Activated gamma-delta T cell treated with anti-CD3 and anti-CD28 coated beads, Interleukin-2, amount 50 U/mL, for 16 hours (primary cell): ENCODE measurements at places on chromosomes 11 and 22.

GRCh38 chr11:130389335-130389935, 39.0 kb downstream of the ADAMTS8 start:
- DNase-seq, result peak; percentile 47

DNA sequence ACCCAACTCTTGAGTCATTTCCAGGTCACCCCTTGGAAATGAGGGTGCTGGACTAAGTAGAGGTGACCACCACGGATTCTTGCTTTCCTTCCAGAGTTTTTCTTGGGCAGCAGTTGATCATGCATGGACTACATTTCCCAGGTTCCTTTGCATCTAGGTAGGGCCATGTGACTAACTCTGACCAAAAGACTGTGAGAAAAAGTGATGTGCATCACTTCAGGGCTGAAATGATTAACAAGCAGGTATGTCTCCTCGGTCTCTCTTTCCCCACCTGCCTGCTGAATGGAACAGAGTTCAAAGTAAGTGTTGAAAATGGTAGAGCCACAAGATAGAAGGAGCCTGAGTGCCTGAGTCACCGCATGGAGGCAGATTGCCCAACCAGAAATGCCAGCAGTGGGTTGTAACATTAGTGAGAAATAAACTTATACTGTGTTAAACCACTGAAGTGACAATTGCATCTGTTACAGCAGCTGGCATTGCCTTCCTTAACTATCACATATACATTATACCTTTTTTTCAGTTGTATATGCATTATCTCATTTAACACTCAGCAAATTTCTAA, 113.5 kb downstream of the MN1 start:
- DNase-seq, result no peak

DNA sequence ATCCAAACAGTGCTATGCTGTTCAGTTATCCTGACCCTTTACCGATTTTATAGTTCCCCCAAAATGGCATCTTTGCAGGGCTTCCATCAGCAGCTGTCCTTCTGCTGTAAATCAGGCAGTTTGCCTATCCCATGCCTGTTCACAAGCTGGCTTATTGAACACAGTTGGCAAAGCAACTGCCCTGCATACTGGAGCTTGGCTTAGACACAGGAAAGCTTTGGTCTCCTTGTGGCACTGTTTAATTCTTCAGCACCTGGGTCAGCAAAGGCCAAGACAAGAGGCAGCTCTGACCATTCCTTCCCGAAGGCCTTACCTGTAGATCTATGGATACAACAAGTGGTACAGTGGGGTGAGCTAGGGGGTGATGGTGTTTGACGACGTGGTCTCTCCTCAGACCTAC, 32.2 kb downstream of the TSPAN18 start:
- no peak for DNase-seq

DNA sequence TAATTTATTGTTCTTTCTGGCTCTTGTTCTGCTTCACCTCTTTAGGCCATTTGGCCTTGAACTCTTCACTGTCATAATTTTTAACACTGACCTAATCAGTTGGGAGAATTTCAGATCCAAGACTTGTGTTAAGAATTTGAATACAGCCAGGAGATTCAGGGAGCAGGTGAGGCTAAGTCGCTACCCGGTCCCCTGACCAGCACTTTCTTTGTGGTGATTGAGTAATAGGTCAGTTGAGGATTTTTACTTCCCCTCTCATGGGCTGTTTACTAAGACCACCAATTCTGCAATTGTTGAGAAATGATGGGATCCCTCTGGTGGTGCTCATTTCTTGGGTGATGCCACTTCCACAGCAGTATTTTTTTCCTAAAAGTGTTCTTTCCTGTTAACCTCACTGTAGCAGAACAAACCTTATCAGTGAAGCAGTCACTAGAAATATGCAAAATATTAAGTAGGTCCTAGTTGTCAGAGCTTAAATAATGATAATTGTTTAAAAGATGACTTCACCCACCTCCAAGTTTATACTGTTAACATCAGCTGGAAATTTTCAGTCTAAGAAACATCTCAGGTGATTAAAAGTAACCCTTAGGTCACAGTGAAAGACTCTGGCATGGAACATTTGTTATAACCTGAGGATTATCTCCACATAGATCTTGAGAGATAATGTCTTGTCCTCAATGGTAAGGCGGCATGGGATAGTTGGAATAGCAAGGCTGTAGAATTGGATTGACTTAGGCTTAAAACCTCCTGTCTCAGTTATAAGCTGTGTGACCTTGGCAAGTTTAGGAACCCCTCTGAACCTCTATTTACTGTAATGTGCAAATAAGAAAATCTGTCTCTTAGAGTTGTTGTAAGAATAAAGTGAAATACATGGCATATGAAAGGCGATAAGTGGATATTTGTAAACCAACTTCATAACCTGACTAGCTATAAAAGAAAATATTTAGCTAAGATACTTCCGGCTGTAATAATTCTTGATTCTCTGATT, 41.3 kb downstream of the POLD3 start:
- DNase-seq, result no peak

GRCh38 chr22:37797874-37798500, 9.7 kb upstream of the GCAT start:
- DNase-seq, result no peak

- DNase-seq, result no peak
These were observed 741.4 kb downstream of the NTM start for GRCh38 chr11:132111838-132112237.

DNA sequence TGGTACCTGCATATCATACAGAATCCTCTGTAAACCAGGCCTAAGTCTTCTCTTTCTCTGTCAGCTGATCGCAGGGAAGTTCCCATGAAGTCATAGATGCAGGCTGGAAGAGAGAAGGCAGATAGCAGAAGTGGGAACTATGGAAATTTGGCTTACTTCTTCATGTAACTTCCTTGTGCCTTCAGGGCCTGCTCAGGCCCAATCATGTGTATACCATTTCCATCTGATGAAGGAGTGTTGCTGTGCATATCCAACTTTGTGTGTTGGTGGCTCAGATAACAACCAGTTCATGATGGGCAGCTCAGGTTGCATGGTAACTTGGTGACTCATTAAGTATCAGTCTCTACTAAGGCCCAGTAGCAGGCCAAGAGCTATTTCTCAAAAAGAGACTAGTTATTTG, 53.1 kb upstream of the CEP295 start:
- DNase-seq, result no peak

DNA sequence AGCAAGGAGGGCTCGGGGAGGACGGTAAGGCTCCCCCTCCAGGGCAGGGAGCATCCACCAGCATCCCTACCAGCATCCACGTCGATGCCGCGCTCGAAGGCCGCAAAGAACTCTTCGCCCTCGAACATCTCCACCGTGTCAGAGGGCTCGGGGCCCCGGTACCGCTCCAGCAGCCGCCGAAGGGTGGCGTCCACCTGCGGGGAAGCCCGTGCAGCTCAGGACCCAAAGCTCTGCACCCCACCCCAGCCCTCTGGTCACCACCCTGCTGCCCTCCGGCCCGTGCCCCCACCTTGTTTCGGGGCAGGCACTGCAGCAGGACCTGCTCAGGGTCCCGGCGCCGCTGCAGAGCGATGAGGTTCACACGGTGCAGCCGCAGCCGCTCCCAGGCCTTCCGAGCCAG, 2.4 kb upstream of the SLC25A22 start:
- no peak for DNase-seq

DNA sequence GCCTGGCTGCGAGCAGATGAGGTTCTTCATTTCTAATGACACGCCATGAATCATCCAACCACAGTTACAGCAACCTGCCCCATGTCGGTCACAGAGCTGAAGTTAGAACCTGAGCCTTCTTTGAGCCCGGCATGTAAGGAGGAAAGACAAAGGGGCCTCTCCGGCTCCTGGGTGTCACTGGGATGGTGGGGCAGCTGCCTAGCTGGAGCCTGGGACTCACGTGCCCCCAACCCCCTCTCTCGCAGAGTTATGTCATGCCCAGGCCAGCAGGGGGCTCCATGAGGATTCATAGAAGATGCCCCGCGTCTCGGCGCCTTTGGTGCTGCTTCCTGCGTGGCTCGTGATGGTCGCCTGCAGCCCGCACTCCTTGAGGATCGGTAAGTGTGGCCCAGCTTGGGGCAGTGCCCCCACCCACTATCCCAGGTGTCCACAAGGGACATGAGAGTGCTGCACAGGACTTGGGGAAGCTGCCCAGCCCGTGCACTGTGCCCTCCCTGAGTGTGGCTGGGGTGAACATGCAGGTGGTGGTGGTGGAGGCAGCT, 148.5 kb downstream of the GRIK4 start:
- no peak for DNase-seq
